ENCODE measurements at places on chromosomes 7 and 10.

DNA sequence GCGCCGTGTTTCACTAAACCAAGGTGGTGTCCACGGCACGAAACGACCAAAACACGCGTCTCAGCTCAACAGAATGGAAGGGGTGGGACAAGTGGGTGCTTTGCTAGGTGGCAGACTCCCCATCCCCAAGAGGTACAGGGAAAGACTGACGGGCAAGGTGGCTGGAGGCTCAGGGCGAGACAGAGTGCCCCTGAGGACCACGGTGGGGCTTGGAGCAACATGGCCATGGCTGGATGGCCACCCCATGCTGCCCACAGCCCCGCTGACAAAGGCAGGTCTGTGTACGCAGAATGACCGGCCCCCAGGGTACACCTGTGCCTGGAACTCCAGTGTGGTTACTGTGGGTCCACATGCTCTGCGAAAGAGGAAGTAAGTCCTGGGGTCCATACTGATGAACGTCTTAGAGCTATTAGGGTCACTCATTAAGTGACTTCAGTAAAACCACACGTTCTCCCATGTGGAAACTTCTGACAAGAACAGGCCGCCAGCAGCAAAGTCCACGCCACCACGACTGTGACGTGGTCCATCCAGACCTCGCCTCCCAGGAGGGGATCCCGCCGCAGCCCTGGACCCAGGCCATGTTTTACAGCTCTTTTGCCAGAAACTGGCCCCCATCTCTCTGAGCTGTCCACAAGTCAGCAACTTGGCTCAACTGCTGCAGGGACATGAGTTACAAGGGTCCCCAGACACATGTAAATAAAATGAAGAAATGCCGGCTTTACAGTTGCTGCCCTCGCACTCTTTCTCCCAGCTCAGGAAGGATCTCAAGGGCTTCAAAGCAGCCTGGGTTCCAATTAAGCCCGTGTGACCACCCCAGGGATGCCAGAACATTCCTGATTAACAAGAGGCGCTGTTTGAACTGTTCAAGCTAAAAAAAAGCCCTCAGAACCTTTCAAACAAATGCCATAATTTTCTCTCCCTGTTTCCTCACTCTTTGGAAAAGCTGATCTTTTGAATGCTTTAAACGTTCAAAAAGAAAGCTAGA, 66.8 kb downstream of the MAD1L1 start:
- DNase-seq, result no peak

- no peak for DNase-seq
These were observed 89.2 kb upstream of the BMPER start for GRCh38 chr7:33816106-33816505.

- no peak for DNase-seq
These were observed 591.0 kb upstream of the PFKP start for GRCh38 chr10:2476218-2476811.

DNA sequence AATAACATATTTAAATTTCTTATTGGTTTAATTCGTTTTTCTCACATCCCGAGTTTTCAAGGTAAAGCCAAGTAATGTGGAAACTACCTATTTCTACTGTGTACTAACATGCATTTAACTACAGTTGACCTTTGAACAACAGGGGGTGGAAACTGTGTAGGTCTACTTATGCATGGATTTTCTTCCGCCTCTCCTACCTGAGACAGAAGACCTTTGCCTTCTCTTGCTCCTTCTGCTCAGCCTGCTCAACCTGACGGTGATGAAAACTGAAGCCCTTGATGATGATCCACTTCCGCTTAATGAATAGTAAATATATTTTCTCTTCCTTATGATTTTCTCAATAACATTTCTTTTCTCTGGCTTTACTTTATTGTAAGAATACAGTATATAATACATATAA, 18.5 kb downstream of the MEOX2 start:
- no peak for DNase-seq

GRCh38 chr10:118626953-118627352, 31.5 kb upstream of the PRLHR start:
- no peak for DNase-seq

GRCh38 chr10:3397231-3397630, 224.6 kb upstream of the PITRM1 start:
- no peak for DNase-seq

- no peak for DNase-seq
These were observed 51.6 kb downstream of the RNLS start for GRCh38 chr10:88531392-88532052.

GRCh38 chr7:55133630-55134358, 115.0 kb downstream of the EGFR start:
- DNase-seq, result no peak

DNA sequence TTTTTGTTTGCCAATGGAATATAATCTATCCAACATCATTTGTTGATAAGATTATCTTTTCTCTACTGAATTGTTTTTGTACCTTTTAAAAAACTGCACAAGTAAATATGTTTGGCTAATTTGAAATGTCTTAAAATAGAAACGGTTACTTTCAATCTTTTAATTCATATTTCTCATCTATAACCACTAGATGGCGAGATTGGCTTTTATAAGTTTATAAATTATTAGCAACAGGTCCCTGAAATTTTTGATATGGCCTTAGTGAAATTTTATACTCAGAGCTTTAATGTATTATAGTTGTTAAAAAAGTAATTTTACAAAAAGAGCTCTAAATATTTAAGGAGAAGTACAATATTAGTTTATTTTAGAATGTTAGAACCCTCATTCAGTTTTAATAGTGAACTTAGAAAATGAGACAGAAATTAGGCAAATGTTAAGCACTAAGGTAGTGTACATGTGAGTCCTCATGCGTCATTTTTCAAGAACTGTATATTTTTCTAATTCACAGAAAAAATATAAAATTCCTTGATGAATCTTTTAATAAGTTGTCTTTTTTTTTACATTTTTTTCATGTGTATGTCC, 592.5 kb downstream of the ARL4A start:
- no peak for DNase-seq

DNA sequence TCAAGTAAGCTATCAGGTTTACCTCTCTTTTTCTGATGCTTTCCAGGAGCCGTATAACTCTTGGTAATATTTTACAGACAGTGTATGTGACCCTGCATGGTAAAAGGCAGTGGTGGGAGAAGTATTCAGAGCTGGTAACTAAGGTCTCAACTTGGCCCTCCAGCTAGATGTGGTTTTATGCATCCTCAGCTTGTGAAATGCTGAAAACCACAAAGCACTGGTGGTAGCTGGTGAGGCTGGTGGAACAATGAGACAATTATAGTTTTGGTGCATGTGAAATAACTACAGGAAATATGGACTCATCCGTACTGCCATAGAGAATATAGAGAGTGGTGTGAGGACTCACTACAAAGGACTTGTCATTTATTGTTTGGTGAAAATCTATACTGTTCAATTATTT, 383.0 kb upstream of the PCDH15 start:
- DNase-seq, result no peak

Measured in activated CD4-positive, alpha-beta T cell treated with anti-CD3 and anti-CD28 coated beads, Interleukin-2, amount 50 U/mL, for 24 hours (primary cell).